H7 (cell line): ENCODE measurements at places on chromosomes 2 and 18. TPM values are rescaled to one million over a fixed set of nuclear protein-coding genes. Genes with fewer than 3 reads are reported as not detected.

Gene BCL2
- 0.81 and 1.8 TPM in 2 replicates for total RNA-seq

Gene EHD3
- 7.3 and 8.7 TPM in 2 replicates for total RNA-seq

Gene ST8SIA5
- total RNA-seq: 0.38 and 0.52 TPM in 2 replicates

Gene FAM110C
- total RNA-seq: 2.0 and 2.3 TPM in 2 replicates

Gene SLC9A4
- total RNA-seq: not detected in 2 replicates

Gene SERPINB4
- total RNA-seq: not detected in 2 replicates

Gene AKAIN1
- total RNA-seq: not detected in 2 replicates

Gene CNTNAP5
- total RNA-seq: 0.04 and 0.28 TPM in 2 replicates

Gene DNAJC5G
- total RNA-seq: not detected in 2 replicates

Gene PTPRN
- 0.73 and 2.0 TPM in 2 replicates for total RNA-seq

Gene PKDCC
- total RNA-seq: 90.2 and 176 TPM in 2 replicates

Gene ATP6V1C2
- 0.30 and 0.42 TPM in 2 replicates for total RNA-seq

Gene APCDD1
- total RNA-seq: 26.8 and 40.2 TPM in 2 replicates

Gene NEU2
- total RNA-seq: not detected in 2 replicates

Gene SCN9A
- 0.90 and 0.92 TPM in 2 replicates for total RNA-seq
